Fibroblast of the conjunctiva (primary cell): ENCODE measurements at places on chromosomes 11 and 22.
A peak's percentile ranks its signal among the peaks of the same experiment; 100 is the strongest.

GRCh38 chr11:11057472-11057854 lies 199.6 kb upstream of the ZBED5 start:
- no peak for DNase-seq

DNA sequence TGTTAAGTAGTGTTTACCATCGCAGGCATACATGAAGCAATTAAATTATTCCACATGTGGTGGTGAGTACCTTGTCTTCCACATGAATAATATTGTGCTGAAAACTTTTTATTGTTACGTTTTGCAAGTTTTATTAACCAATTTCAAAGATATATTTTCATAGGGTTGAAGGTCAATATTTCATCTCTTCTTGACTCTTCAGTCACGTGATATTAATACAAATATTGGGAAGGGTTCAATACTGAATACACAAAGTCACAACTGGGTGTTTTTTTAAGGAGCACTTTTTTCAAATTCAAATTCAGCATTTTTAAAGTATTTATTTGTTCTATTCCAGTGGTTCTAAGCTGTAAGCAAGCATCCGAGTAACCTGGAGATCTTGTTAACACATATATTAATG lies 348.9 kb downstream of the LRRC4C start:
- DNase-seq = no peak

GRCh38 chr11:75780888-75781287 lies 12.3 kb downstream of the DGAT2 start:
- DNase-seq = no peak

DNA sequence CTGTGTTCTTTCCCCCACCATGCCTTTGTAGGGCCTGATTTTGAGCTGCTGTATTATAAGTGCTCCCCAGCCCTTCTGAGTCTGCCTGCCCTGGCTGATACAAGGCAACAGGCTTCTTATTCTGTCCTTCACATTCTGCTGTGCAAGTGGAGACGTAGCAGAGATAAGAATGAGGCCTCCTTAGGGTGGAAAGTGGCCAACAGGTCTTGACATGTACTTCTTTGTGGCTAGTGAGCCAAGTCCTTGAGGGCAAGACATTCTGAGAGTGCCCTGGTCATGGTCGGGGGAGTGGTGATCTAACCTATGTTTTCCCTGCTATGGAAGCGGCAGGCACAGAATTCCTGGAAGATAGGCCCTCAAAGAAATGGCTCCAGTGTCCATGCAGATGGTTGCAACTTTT lies 235.7 kb upstream of the CADM1 start:
- DNase-seq = no peak

DNA sequence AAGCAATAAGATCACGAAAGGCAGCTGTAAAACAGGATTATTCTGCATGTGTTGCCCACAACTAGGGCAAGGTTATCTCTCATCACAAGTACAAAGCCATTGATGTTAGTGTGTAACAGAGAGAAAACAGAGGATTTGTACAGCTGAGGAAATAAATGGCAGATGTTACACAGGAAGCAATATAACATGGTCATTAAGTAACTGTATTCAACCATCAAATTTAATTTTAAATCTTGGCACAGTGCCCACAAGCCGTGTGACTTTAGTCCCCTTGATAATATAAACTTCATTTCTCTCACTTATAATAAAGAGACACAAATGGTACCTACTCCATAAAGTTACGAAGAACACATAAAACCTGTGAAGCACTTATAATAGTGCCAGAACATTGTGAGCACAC lies 17.3 kb downstream of the OR51E2 start:
- DNase-seq = no peak

- DNase-seq = no peak
Measured at GRCh38 chr11:93704237-93704636, 37.1 kb downstream of the TAF1D start.

DNA sequence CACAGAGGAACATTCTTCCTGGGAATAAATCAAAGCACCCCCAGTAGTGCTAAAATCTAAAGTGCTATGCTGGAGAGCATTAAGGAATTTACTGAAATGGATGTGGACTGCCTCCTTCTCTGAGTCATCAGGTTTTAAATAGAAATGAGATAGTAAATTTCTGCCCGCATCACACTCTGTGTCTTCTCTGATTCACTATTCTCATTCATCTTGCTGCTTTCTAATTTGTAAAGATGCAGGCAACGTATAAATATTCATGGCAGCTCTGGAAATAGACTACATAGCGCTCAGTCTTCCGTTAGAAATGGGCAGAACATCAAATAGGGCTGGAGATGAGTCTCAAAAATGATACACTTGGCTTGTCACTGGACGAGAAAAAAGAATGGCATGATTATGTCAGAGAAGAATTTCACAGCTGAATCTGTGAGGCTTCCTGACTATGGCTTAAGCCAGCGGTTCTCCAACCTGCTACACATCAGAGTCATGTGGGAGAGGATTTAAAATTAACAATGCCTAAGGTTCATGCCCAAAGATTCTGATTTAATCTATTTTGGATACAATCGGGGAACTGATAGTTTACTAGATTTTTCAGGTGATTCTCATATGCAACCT lies 178.2 kb downstream of the LRRC4C start:
- no peak for DNase-seq

- DNase-seq = no peak
Measured at GRCh38 chr22:48752451-48753380, 1075.0 kb downstream of the BRD1 start.

DNA sequence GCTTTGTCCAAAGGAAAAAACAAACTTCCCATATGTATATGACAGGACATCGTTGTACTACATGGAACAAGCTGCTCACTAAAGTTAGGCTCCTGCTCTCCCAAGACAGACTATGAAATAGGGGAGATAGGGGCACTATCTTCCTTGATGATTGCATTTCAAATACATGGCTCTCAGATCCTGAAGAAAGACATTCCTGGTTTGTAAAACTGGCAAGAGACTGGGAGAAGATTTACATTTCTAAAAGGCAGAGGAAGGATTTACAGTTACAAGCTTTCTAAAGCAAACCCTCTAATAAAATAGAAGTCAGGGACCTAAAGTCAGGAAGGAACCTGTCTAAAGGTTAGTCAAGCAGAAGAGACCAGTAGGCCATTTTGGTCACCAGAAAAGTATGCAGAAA lies 103.7 kb downstream of the SLC17A6 start:
- no peak for DNase-seq

GRCh38 chr11:36131721-36132397 lies 157.4 kb downstream of the COMMD9 start:
- DNase-seq = peak; percentile 49

- DNase-seq = no peak
Measured at GRCh38 chr11:34128824-34129223, 23.4 kb downstream of the NAT10 start.

DNA sequence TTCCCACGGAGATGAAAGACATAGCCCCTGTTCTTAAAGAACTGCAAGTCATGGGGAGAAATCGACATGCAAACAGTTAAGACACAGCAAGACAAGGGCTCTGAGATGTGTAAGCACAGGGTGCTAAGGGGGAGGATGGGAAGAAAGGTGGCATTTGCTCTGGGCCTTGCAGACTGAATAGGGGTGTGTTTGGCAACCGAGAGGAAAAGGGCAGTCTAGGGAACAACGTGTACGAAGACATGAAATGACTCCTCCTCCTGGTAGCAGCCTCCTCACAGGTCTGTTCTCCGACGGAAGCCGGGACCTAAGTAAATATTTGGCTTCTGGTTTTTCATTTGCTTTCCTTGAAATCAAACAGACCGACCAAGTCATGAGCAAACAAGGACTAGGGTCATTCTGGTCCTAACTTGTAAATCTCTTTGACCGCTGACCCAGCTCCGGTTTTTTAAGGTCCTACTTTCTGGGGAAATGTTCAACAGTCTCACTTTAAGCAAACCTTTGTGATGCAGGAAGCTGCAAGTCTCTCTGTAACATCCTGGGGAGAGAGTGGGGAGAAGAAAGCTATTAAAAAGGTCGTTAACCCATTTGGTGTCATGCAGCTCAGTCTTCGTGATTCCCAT lies 19.7 kb downstream of the NNMT start:
- DNase-seq = no peak

DNA sequence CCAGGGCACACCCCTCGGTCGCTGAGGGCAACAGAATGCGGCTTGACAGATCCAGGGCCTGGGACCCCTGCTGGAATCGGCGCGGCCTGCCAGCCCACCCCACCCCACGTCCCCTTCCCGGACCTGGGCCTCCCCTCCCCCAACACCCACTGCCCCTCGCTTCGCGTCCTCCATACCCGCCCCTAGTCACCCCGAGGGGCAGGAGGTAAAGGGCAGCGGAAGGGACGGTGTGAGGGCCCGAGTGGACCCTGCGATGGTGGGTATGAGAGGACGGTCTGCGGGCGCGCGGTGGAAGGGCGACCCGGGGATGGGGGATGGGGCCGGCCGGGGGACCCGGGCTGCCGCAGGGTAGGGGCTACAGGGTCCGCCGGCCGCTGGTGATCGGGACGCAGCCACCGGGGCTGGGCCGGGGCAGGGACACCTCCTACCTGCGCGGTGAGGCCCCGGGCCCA lies 311 bp downstream of the APBB1 start:
- DNase-seq = no peak

DNA sequence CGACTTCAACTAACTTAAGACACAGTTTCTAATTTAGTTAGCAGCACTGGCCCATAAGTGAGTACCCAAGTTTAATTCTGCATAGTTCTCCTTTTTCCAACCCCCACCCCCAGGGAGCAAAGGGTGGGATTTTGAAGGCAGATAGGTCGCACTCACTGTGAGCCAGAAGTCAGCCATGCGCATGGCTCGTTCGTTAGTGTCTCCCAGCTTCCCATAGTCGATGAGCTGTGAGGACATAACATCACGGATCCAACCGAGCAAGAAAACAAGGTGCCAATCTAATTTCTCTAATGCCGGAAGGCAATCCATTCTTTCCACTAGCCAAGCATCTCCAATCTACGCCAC lies 577 bp downstream of the MRPL17 start:
- no peak for DNase-seq

DNA sequence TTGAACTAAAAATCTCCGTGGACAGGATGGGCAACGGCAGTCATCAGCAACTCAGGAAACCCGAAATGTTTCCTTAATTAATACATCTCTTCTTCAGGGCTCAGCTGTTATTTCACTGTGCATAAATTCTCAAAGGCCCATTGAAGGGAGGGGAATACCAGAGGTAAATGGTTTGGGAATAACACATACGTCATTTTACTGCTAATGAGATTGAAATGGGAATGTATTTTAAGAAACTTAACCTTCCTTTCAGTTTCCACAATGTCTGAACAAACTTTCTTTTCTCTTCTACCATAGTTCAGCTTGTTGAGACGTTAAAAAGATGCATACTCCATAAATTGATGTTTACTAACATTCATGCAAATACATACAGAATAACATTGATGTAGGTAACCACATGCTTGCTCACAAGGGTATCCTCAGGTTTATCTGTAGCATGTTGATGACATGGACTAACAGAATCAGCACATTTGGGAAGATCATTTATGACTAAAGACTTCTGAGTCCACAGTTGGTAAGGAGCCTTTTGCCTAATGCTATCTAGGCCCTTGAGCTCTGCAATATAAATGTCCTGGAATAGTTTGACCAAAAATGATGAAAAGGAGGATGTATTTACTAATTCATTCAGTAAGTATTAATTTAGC lies 7.7 kb upstream of the PRRG4 start:
- DNase-seq = no peak

GRCh38 chr11:68326334-68327215 lies 14.2 kb downstream of the LRP5 start:
- no peak for DNase-seq

DNA sequence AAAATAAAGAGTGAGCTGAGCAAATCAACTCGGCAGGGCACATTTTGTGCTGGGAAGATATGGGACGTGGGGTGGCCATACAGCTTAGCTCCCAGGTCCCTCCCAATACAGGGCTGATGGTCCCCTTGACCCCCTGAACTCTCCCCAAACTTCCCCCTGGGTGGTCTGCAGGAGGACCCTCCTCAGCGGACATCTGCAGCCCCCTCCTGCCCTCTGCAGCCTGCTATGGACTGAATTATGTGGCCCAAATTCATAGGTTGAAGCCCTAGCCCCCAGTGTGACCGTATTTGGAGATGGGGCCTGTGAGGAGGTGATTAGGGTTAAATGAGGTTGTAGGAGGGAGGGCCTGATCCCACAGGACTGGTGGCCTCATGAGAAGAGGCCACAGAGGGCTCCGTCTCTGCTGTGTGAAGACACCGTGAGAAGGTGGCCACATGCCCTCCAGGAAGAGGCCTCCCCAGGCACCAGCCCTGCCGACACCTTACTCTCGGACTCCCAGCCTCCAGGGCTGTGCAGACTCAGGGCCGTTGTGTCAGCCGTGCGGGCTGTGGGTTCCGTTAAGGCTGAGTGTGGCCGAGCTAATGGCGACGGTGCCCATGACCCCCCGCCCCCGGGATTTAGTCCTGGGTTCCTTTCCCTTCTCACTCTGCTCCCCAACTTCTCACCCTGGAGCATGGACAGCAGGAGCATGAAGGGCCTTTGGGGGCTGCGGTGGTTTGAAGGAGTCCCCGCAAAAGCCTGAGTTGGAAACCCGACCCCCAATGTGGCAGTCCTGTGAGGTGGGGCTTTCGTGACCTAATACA lies 1042.8 kb downstream of the BRD1 start:
- no peak for DNase-seq

DNA sequence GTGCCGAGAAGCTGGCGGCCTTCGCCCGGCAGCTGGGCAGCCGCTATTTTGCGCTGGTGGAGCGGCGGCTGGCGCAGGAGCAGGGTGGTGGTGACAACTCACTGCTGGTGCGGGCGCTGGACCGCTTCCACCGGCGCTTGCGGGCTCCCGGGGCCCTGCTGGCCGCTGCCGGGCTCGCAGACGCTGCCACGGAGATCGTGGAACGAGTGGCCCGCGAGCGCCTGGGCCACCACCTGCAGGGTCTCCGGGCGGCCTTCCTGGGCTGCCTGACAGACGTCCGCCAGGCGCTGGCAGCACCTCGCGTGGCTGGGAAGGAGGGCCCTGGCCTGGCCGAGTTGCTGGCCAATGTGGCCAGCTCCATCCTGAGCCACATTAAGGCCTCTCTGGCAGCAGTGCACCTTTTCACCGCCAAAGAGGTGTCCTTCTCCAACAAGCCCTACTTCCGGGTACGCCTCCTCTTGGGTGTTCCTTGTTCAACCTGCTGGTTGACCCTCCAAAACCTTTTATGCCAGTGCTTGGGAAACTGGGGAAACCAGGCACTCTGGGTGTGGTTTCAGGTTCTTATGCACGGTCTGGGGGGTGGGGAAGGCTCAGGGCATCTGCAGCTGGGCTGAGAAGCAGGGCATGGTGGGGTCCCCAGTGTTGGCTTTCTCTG lies 3.1 kb upstream of the TM7SF2 start:
- DNase-seq = no peak

- DNase-seq = no peak
Measured at GRCh38 chr11:66224226-66224855, 44.1 kb upstream of the RAB1B start.

- DNase-seq = no peak
Measured at GRCh38 chr22:48396091-48396784, 1431.4 kb downstream of the BRD1 start.

- no peak for DNase-seq
Measured at GRCh38 chr11:31355131-31355530, 14.4 kb downstream of the DCDC1 start.

GRCh38 chr22:39534591-39535356 lies 2.2 kb upstream of the RPS19BP1 start:
- no peak for DNase-seq

- peak; percentile 69 for DNase-seq
Measured at GRCh38 chr11:44016131-44016530, 31.6 kb upstream of the ACCSL start.
